ENCODE measurements at places on chromosomes 2 and 18.

GRCh38 chr2:237711458-237712150, 84.2 kb downstream of the LRRFIP1 start:
- no peak for DNase-seq

DNA sequence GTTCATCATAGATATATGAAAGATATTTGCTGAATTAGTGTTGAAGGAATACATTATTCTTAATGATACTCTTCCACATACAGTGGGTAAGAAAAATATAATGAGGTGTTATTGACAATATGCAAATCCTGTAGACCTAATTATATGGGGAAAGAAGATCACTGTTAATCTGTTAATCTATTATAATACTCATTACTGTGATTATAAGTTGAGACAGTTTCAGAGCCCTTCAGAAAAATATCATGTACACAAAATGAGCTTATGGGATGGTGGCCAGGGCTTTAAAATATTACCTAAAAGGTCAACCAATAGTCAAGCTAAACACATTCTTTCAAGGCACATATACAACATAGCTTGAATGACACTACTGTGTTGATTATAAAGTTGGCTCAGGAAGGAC, 163.5 kb downstream of the NOL4 start:
- DNase-seq = no peak

- no peak for DNase-seq
Measured at GRCh38 chr2:239856620-239857285, 168.4 kb downstream of the NDUFA10 start.

GRCh38 chr2:190333395-190333794, 10.0 kb upstream of the INPP1 start:
- no peak for DNase-seq

DNA sequence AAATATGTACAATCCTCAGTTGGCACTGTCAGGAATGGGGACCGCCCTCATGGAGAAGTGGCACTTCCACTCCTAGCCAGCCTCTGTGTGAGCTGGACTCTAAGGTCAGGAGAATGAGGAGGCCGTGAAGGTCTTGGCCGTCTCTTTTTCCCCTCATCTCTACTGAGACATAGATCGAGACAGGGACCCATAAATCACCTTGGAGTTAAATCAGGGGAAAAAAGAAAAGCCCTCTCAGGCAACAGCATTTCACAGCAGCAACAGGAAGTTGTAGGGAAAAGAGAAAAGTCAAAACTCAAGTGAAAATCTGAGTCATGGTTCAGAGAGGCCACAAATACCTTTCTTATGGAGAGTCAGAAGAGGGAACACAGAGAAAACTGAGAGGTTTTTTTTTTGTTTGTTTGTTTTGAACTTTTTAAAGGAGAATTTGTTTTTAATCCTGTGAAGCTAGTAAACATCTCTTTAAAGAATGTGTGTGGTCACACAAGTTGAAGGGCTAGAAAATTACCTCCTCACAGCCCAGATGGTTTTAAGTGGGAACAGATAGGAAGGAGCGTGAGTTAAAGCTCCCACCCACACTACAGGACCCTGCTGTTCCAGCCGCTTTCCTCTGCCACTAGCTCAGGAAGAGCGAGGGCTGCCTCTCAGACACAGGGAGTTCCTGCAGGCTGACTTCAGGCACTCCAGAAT, 30.6 kb upstream of the CYP1B1 start:
- DNase-seq = no peak

- no peak for DNase-seq
Measured at GRCh38 chr2:65240657-65241056, 13.0 kb downstream of the ACTR2 start.

- no peak for DNase-seq
Measured at GRCh38 chr2:113012436-113013335, 7.4 kb downstream of the IL36A start.

DNA sequence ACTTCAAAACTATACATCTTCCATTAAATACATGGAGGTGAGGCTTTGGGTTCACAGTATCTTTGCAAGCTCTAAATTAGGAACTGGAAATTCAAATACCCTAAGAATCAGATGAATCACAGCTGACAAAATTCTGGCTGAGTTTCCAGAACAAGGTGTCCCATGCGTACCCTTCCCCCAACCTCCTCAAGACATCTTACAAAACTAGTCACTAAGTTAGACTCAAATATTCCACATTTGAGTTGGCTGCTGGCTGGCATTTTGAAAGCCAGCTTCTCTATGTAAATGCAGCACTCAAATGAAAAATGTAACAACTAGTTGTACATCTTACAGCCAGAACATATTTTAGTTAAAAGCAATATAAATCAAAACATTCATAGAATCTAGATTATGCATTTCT, 131.0 kb upstream of the ARL5A start:
- no peak for DNase-seq

DNA sequence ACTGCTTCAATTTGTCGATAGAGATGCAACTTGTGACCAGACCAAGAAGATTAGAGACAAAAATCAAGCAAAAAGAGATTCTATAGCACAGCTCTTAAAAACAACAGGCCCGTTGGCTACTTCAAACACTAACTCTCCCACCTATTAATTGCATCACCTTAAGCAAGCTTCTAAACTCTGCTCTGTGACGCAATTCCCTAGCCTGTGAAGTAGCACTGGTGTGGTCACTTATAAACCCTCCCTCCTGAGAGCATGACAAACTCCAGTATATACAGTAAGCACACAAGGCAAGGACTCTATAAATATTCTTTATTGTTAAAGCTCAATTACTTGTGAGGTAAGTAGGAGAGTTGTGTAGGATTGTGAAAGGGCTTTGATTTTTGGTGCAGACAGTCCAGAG, 72.3 kb downstream of the CMPK2 start:
- no peak for DNase-seq

DNA sequence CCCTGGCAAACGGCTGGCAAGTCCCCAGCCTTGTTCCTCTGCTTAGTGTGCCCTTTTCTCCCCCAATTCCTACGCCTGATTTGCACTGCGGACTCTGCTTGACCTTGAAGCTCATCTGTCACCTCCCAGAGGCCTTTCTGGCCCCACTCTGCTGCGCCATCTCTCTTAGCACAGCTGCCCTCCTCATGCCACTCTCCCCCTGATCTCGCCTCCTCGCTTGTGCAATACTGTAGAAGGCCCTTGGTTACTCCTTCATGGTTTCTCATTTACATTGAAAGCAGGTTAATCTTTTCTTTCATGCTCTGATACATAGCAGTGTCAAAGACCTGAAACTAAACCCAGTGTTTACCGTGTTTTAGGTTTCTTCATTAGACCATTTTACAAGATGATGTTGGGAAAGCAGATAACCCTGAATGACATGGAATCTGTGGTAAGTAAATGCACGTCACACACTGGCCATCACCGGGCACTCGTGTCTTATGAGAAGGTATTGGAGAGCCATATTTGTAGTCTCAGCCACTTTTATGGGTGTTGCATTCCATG, 258.8 kb downstream of the ALPK2 start:
- no peak for DNase-seq

- DNase-seq = no peak
Measured at GRCh38 chr18:57542126-57542525, 44.4 kb downstream of the FECH start.

DNA sequence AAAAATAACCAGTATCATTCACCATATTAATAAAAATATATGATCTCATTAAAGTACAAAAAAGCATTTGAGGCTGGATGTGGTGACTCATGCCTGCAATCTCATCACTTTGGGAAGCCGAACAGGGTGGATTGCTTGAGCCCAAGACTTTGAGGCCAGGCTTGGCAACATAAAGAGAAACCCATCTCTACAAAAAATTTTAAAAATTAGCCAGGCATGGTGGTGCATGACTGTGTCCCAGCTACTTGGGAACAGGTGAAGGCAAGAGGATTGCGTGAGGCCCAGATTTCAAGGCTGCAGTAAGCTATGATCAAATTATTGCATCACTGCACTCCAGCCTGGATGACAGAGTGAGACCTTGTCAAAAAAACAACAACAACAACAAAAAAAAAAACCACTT, 75.9 kb downstream of the RAD51AP2 start:
- no peak for DNase-seq

DNA sequence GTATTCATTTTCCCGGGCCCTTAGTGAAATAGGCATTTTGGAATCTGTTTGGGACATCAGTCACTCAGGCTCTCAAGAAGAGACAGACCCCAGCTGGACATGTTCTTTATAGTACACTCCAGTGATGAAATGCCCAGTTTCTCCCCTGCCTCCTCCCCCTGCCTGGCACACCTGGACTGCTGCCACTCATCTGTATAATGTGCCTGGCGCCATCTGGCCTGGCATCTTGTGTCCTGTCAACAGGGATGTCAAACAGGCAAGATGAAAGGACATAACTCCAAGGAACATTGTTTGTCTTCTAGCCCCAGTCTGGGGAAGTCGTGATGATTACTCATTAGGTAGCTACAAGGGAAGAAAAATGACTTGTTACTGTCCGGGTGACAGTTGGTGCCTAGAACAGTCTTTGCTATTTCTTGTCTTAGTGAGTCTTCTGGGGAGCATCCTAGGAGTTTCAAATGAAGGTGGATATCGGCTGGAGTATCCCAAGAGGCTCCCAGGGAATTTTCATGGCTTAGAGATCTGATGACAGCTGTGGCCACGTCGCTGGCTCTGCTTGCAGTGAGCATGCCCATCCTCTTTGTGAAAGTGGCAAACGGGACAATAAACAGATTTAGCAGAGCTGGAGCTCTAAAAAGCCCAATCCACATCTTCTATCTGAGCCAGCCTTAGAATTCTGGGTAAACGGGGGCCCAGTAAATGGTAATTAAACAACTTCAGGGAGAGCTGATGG, 153.6 kb downstream of the ALK start:
- no peak for DNase-seq

DNA sequence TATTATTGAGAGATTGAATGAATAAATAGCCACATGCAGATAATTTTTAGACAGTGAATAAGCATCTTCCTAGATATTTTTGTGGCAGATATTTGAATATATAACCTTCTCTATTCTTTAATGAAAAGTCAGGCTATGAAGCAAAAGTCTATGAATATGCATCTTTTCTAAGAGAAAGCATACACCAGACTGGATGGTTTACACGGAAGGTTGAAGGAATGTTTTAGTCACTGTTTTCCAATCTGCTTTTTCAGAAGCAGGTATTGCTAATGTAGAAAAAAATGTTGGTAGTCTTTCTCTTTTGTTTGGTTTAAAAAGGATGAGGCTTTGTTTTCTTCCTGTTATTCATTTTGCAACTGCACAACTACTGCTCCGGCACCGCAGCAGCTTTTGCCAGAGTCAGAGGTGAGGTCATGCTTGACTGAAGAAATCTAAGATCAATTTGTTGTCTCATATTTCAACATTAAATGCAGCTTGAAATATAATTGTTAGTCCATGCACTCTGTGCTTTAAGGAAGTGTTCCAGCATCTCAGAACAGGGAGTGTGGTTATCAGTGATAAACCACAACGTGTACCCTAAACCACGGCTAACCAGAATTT, 1540.8 kb upstream of the PIK3C3 start:
- DNase-seq = no peak

DNA sequence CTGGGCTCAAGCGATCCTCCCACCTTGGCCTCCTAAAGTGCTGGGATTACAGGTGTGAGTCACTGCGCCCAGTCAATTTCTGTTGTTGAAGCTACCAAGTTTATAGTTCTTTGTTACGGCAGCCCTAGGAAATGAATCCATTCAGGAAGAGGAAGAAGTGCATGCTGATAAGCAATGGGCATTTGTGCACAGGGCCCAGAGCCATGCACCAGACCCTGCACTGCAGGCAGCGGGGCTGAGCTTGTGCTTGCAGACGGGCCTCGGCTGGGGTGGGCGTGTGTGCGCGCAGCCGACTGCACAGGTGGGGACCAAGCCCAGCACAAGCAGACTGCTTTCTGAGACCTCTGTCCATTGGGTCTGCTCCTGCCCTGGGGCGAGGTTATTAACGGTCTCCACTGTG, 144.6 kb downstream of the CABLES1 start:
- no peak for DNase-seq

GRCh38 chr2:68772109-68772508, 37.5 kb downstream of the ARHGAP25 start:
- DNase-seq = no peak

DNA sequence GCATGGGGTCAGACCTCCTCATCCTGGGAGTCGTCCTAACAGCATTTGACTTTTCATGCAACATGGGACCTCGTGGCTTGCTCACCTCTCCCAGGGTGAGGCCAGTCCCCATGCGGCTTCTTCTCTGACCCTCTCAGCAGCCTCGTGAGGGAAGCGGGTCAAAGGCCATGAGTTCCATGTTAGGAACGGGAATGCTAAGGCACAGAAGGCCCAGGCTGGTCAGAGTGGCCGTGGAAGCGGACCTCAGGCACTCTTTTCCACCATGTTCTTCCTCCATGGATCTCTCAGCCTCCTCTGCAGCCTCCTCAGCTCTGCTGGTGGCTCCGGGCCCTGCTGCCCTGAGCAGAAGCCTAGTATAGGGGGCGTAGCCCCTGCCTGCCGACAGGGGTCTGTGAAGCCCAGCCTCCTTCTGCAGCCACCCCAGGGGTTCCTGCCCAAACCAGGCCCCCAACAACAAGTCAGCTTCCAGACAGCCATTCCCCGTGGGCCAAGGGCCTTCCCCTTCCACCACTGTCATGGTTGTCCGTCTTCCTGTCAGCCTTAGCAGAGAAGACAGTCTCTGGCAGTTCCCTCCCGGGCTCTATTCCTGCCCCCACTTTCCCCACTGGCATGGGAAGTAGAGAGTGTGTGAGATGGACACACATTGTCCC, 60.0 kb upstream of the OTOF start:
- DNase-seq = no peak

DNA sequence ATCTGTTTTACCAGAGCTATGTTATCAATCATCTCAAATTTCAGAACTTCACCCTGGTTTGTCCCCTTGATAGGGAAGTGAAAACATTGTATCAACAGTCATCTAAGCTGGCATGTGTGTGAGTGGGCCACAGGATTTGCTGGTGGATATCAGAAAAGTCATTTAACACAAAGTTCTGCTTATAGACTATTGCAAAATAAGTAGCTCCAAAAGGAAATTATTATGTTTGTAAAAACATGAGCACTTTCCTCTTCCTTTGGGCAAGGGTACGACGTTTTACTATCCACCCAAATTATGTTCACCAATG, 20.7 kb upstream of the COPS8 start:
- DNase-seq = no peak

- no peak for DNase-seq
Measured at GRCh38 chr2:107461301-107461700, 365.4 kb upstream of the RGPD4 start.

Data from stimulated activated CD4-positive, alpha-beta T cell treated with anti-CD3 and anti-CD28 coated beads, Interleukin-4, amount 100 ng/mL, for 4 hours (primary cell).